ENCODE measurements at places on chromosomes 16 and 17.

DNA sequence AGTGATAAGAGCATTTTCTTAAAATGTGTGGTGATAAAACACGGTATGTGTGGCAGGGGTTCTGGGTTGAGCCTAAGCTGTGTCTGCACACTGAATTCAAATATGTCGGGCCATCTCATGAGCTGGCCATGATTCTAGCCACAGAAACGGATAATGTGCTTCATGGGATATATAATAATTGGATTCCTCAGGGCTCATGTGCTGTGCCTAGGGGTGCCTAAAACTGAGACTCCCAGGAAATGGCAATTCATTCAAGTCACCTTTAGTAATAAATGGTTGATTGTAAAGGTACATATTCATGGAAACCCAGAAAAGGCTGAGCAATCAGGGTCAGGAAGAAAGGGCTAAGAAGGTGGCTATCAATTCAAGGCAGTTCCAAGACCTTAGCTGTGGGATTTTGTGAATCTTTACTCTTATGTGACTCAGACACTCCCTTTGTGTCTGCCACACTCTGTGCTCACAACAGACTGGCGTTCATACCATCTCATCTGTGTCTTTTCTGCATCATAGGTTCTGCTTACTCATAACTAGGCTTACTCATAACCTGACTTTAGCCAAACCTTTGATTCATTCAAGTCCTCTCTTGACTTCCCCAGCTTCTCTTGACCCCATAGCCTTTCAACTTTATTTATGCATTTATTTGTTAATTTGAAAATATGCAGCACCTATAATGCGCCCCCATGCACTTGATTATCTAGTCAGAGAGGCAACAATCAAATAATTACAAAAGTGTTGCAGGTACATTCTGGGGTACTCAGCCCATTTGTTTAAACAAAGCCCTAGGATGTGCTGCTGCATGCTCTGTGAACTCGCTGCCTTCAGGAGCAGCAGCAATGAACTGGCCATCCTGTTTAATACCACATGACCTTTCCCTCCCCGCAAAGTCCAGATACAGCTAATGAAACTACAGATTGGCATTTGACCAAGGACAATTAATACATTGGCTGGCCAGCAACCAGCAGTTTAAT, 28.4 kb upstream of the MED13 start:
- H3K4me1 ChIP-seq: no peaks in the 10 kb centered on the region
- H3K27ac ChIP-seq: no peak overlapping the region
- no peaks in the 10 kb centered on the region for H3K27me3 ChIP-seq
- H3K4me3 ChIP-seq: no peak overlapping the region

DNA sequence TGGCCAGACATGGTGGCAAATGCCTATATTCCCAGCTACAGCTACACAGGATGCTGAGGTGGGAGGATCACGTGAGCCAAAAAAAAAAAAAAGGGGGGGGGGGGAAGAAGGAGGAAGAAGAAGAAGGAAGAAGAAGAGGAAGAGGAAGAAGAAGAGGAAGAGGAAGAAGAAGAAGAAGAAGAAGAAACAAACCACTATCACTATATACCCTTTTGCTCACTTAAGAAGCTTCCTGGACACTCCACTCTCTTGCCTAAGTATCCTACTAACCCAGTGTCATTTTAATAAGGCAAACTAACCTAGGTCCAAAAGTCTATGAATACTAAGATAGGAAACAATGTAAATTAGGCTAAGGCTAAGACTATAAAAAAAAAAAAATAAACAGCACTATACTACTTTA, 54.8 kb downstream of the GPATCH8 start:
- no peaks in the 10 kb centered on the region for H3K36me3 ChIP-seq
- peaks cover 5% of the 10 kb centered on the region for H3K4me1 ChIP-seq
- H3K27ac ChIP-seq: no peak overlapping the region
- H3K4me3 ChIP-seq: no peak overlapping the region
- no peak for DNase-seq
- no peaks in the 10 kb centered on the region for H3K27me3 ChIP-seq

GRCh38 chr16:89430436-89431157, 59.8 kb downstream of the ANKRD11 start:
- H3K4me1 ChIP-seq: peaks cover 58% of the 10 kb centered on the region
- no peaks in the 10 kb centered on the region for H3K27me3 ChIP-seq
- no peak overlapping the region for H3K4me3 ChIP-seq
- H3K27ac ChIP-seq: peak overlapping the region; percentile 81

- no peaks in the 10 kb centered on the region for H3K27me3 ChIP-seq
- H3K4me1 ChIP-seq: peaks cover 47% of the 10 kb centered on the region
- no peak overlapping the region for H3K4me3 ChIP-seq
- H3K36me3 ChIP-seq: 0 out of 2 replicates have a peak, but pooled peaks cover 2% of the 10 kb centered on the region
These were observed 2.4 kb downstream of the DHRS7B start for GRCh38 chr17:21129023-21129681.

GRCh38 chr17:39461926-39462569, 762 bp downstream of the CDK12 start:
- H3K27me3 ChIP-seq: no peaks in the 10 kb centered on the region
- no peaks in the 10 kb centered on the region for H3K36me3 ChIP-seq

- H3K4me1 ChIP-seq: no peaks in the 10 kb centered on the region
- H3K27me3 ChIP-seq: no peaks in the 10 kb centered on the region
- no peak overlapping the region for H3K27ac ChIP-seq
- H3K36me3 ChIP-seq: no peaks in the 10 kb centered on the region
- no peak overlapping the region for H3K4me3 ChIP-seq
These were observed 14.6 kb downstream of the NUDT7 start for GRCh38 chr16:77736879-77737278.

DNA sequence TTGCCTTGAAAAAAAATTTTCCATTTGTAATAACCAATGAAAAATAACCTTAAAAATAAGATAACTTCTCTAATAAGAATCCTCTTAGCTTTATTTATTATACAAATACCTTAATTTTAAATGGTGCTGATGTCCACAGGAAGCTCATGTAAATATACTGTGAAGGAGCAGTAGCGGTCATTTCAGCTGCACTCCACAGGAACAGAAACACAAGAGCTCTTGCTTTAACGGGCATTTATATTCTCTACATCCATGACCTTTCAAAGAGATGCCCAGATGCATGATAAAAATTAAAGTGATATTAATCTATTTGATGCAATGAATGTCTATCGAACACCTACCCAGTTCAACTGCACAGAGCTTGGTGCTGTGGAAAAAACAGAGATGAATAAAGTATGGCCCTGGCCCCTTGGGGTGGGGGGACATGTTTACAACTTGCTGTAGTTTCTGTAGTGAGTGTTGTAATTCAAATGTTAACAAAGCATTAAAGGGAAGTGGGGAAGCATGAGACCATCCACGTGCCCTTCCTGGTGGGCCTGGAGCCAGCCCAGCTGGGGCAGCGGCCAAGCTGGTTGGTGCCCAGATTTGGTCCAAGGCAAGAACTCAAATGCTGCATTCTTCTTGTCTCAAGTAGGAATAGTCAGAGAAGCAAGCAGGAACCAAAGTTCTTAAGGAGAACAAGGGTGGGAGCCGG, 47.9 kb downstream of the IQCK start:
- peaks cover 15% of the 10 kb centered on the region for H3K4me1 ChIP-seq
- no peaks in the 10 kb centered on the region for H3K27me3 ChIP-seq
- H3K36me3 ChIP-seq: 0 out of 2 replicates have a peak, but pooled peaks cover 3% of the 10 kb centered on the region
- no peak overlapping the region for H3K4me3 ChIP-seq
- DNase-seq: no peak

DNA sequence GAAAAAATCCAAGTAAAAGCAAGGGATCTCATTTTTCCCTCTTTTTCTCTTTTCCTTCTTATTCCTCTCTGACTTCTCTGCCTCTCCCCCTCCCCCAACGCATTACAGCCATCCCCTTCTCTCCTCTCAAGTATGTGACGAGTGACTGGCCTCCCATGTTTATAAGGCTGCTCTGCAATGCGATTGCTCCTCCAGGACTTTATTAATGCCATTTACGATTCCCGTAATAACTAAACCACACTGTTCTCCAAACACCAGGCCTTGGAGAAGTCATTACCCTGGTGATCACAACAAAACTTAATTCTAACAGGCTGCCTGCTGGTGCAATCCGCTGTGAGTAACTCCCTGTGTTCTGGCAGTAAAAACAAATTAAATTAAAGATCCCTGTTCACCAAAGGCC, 88.8 kb downstream of the HS3ST3B1 start:
- no peaks in the 10 kb centered on the region for H3K27me3 ChIP-seq
- H3K27ac ChIP-seq: no peak overlapping the region
- peaks cover 9% of the 10 kb centered on the region for H3K4me1 ChIP-seq
- no peak overlapping the region for H3K4me3 ChIP-seq
- 0 out of 2 replicates have a peak, but pooled peaks cover 4% of the 10 kb centered on the region for H3K36me3 ChIP-seq
- peak; percentile 59 for DNase-seq

DNA sequence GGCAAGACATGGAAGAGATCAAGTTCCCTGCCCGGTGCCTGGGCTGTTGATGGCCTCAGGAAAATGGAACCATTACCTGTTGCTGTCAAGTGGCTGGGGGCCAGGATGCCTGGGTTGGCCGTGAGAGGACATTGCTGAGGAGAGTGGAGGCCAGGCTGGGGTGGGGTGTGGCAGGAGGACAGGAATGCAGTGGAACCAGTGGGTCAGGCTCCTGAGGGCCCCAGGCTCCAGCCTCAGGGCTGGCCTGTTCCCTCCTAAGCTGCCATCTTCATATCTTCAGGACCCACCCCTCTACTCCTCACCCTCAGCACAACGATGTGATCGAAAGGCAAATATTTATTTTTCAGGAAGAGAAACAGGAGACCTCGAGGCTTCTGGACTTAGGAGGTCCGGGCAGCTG, 8.5 kb upstream of the YPEL3 start:
- H3K27me3 ChIP-seq: no peaks in the 10 kb centered on the region
- no peaks in the 10 kb centered on the region for H3K4me1 ChIP-seq
- no peak overlapping the region for H3K4me3 ChIP-seq
- H3K36me3 ChIP-seq: no peaks in the 10 kb centered on the region

DNA sequence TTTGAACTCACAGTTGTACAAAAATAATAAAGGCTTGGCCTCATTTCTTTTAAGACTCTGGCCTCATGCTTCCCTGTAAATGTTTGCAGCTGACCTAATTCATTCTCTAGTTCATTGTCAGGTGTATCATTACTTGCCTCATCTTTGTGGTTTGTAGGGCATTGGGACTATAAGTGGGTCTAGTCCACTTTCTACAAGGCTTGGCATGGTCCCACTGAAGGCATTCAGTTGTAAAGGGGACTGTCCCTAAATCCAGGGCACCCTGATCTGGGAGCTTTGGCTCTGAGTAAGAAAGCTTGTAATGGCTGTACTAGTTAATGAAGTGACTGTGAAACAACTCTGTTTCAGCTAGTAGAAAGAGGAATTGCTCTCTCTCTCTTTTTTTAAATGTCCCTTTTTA, 2.7 kb downstream of the KCTD2 start:
- H3K36me3 ChIP-seq: peaks cover 28% of the 10 kb centered on the region
- no peak overlapping the region for H3K27ac ChIP-seq
- DNase-seq: no peak
- no peaks in the 10 kb centered on the region for H3K27me3 ChIP-seq
- H3K4me1 ChIP-seq: peaks cover 11% of the 10 kb centered on the region

- H3K4me1 ChIP-seq: no peaks in the 10 kb centered on the region
- H3K27ac ChIP-seq: no peak overlapping the region
- DNase-seq: no peak
- no peaks in the 10 kb centered on the region for H3K27me3 ChIP-seq
These were observed 266.7 kb upstream of the CDH11 start for GRCh38 chr16:65388592-65388991.

- no peaks in the 10 kb centered on the region for H3K36me3 ChIP-seq
- no peaks in the 10 kb centered on the region for H3K27me3 ChIP-seq
- H3K27ac ChIP-seq: no peak overlapping the region
- peaks cover 6% of the 10 kb centered on the region for H3K4me1 ChIP-seq
- DNase-seq: no peak
These were observed 7.7 kb downstream of the CYB561 start for GRCh38 chr17:63438092-63439051.

- no peak overlapping the region for H3K27ac ChIP-seq
- H3K4me3 ChIP-seq: no peak overlapping the region
- no peaks in the 10 kb centered on the region for H3K27me3 ChIP-seq
- no peaks in the 10 kb centered on the region for H3K36me3 ChIP-seq
- DNase-seq: no peak
These were observed 137.2 kb downstream of the AHSP start for GRCh38 chr16:31664683-31665482.

GRCh38 chr17:78532311-78532710, 44.9 kb downstream of the DNAH17 start:
- no peak overlapping the region for H3K4me3 ChIP-seq
- H3K27me3 ChIP-seq: no peaks in the 10 kb centered on the region
- no peak for DNase-seq
- no peaks in the 10 kb centered on the region for H3K36me3 ChIP-seq
- no peak overlapping the region for H3K27ac ChIP-seq

DNA sequence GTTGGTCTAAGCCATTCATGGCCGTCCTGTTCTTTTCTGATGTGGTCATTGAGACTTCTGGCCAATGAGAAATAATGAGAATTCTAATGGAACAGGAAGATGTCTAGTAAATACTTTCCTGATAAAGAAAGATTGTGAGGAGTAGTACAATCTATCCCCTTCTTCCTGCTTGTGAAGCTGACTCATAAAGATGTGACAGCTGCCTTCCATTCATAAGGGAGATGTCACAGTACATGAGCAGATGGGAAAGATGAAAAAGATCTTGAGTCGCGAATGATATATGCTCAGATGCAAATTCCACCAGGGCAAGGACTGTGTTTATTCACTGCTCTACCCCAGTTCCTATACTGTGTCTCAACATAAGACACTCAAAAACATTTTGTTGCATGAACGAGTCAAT, 111.7 kb upstream of the FOXF1 start:
- no peak for DNase-seq
- no peak overlapping the region for H3K27ac ChIP-seq
- H3K4me1 ChIP-seq: peaks cover 11% of the 10 kb centered on the region
- no peak overlapping the region for H3K4me3 ChIP-seq
- no peaks in the 10 kb centered on the region for H3K36me3 ChIP-seq

- no peak overlapping the region for H3K27ac ChIP-seq
- H3K36me3 ChIP-seq: no peaks in the 10 kb centered on the region
- H3K4me1 ChIP-seq: peaks cover 15% of the 10 kb centered on the region
These were observed 15.7 kb downstream of the CMC2 start for GRCh38 chr16:80990978-80991377.

- no peaks in the 10 kb centered on the region for H3K36me3 ChIP-seq
- H3K27me3 ChIP-seq: no peaks in the 10 kb centered on the region
- no peak overlapping the region for H3K4me3 ChIP-seq
- no peaks in the 10 kb centered on the region for H3K4me1 ChIP-seq
These were observed 8.4 kb downstream of the MPRIP start for GRCh38 chr17:17050346-17051345.

- DNase-seq: no peak
- H3K4me1 ChIP-seq: peaks cover 5% of the 10 kb centered on the region
- H3K27me3 ChIP-seq: no peaks in the 10 kb centered on the region
- H3K36me3 ChIP-seq: no peaks in the 10 kb centered on the region
These were observed 63.2 kb downstream of the RPH3AL start for GRCh38 chr17:289409-289808.

Data from GM23338 (cell line).